Stromal cell of bone marrow (primary cell): ENCODE measurements at places on chromosomes 6 and 20.

DNA sequence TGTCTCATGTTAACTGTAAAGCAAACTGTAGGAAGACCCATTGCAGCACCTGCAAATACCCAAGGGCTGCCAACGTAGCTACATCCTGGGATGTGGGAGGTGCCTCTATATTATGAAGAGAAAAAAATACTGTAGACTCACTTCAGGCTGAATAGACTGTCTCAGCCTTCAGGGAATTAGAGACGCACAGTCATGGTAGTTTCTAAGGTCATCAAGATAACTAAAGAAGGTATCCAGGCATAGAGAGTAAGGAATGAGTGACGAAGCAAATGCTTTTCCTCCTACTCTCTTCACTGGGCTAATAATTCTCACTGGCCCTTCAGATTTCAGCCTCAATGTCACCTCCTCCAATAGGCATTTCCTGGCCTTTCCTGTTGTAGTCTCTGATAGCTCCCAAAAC lies 121.6 kb upstream of the ECI2 start:
- DNase-seq = no peak

DNA sequence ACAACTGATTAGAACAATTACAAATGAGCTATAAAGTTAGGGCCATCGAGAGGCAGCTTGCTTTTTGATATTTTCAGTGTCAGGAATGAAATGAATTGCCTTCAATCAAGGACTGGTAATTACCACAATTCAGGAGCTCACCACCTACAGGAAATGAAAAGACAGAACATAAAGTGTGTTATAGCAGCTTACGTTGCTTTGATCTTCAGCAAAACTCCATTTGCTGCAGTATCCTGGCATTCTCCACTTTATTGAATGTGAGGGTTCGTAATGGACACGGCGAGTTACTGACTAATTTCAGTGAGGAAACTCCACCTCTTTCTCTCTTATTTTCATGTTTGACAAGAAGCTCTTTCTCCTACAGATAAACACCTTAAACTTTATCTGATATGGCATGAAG lies 440.0 kb upstream of the HSF2 start:
- no peak for DNase-seq

DNA sequence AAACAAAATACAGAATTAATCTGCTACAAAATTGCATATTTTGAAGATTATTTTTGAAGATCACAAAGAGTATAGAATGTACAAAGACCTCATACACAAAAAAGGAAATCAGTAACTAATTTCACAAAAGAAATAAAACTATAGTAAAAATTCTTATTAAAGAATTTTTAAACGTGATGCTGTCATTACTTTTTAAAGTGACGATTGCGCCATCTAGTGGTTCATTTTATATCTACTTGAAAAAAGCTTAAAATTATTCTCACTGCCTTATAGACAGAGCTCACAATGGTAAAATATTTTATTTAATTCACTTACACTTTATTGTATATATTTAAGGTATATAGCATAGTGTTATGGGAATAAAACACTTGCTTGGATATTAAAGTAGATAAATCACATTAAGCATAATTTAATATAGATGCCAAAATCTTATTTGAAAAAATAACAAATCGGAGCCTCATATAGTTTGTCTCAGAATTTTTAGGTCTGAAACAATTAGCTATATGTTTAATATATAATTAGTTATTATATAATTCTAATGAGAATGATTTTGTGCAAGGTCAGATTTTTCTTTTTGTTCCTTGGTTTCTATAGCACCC lies 128.8 kb downstream of the PHF3 start:
- DNase-seq = no peak

GRCh38 chr20:53034899-53035298 lies 62.7 kb downstream of the TSHZ2 start:
- DNase-seq = no peak

GRCh38 chr6:84926189-84927155 lies 162.1 kb upstream of the TBX18 start:
- peak; percentile 2 for DNase-seq

DNA sequence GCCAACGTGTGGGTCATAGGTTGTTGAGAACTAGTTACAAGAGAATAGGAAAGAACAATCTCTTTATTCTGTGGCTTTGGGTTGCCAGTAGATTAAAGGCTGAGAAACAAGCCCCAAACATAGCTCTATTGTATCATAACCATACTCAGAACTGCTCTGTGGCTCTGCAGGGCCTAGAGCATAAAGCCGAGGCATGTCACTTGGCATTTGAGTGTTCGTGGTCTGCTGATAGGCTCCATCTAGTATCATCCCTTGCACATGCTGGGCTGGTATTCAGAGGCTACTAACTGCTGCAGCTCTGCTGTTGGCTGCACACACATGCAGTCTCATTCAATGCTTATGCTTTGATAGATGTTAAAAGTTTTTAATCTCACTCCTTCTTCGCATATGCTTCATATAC lies 157.9 kb downstream of the OGFRL1 start:
- DNase-seq = no peak

GRCh38 chr6:7785243-7786035 lies 59.5 kb downstream of the BMP6 start:
- no peak for DNase-seq

DNA sequence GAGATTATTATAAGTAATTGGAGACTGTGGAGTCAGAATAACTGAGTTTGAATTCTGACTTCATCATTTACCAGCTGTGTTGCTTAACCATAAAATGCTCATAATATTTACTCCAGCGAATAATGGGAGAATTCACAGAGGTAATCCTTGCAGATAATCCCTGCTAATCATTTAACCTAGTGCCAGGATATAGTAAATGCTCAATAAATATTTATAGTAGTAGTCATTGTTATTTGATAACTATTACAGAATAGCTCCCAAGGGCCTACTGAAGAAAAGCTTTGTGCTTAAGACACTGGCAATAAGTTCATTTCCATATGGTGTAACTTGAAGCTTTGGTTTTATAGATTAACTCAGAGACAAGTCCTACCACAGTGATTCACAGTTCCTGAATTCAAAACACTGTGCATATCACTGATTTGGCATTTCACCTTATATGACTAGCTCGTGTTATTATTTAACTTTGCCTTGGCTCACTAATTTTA lies 208.8 kb upstream of the PLCB4 start:
- DNase-seq = peak; percentile 81

- DNase-seq = no peak
Observed at GRCh38 chr6:4352322-4352669, 216.9 kb upstream of the ECI2 start.

DNA sequence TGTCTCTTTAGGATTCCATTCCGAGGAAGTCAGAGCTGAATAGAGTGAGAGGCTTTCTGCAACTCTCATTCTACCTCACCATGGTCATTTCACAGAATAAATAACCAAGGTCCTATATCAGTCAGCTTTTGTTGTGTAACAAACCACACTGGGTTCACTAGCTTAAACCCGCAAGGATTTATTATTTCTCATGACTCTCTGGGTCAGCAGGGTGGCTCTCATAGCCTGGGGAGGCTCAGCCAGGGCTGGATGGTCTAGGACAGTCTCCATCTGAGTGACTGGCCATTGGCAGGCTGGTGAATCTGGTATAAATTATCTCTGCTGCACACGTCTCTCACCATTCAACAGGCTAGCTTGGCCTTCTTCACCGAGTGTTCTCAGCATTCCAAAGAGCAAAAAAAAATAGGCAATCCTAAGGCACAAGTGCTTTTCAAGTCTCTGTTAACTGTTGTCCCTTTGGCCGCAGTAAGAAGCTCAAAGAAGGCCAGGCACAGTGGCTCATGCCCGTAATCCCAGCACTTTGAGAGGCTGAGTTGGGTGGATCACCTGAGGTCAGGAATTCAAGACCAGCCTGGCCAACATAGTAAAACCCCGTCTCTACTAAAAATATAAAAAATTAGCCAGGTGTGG lies 39.7 kb downstream of the ISM1 start:
- no peak for DNase-seq

GRCh38 chr6:157272372-157272771 lies 50.9 kb downstream of the TMEM242 start:
- DNase-seq = no peak
